AG04449 (cell line): ENCODE measurements at places on chromosomes 2 and 18.
A peak's percentile ranks its signal among the peaks of the same experiment; 100 is the strongest.

DNA sequence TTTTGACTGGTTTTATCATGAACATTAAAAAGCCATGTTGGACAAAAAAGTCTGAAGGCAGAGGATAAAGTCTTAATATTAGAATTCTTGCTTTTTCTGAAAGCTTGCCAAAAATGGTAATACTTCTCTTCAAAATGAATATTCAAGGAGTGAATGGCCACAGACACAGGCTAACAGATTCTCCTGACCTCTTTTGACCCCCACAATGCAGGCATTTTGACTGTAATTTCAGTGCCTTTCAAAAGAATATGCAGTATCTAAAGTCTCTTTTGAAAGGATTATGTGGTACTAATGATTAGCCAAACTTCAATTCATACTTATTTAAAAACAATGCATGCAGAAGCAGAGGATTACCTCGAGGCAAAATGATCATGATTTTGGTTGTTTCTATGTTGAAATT, 557.8 kb upstream of the GCFC2 start:
- no peak for DNase-seq

- DNase-seq, result peak; percentile 95
Observed at GRCh38 chr18:79484661-79485621, 89.2 kb downstream of the NFATC1 start.

GRCh38 chr2:74835831-74836674, 2.1 kb downstream of the HK2 start:
- DNase-seq, result no peak

- no peak for DNase-seq
Observed at GRCh38 chr18:41096504-41096903, 858.5 kb upstream of the PIK3C3 start.

GRCh38 chr2:65656160-65656718, 223.8 kb upstream of the SPRED2 start:
- DNase-seq, result no peak

GRCh38 chr2:214069254-214069653, 341.6 kb upstream of the VWC2L start:
- peak; percentile 70 for DNase-seq

DNA sequence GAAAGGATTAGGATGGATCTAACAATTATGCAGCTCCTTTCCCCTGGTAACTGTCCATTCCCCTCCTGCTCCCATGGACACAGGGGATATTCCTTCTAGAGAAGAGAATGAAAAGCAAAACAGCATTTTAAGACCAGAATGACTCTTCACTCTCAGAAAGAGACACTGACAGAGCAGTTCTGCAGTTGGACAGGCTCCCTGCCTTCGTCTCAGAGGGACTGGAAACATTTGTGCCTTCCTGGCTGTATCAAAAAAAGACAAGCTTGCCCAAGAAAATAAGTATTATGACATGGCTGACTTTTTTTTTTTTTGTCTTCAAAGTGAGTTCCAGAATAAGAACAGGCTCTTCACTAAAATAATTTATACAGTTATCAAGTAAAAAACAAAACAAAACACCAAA, 9.5 kb downstream of the PID1 start:
- no peak for DNase-seq

- DNase-seq, result no peak
Observed at GRCh38 chr18:305003-305501, 37.2 kb upstream of the THOC1 start.

DNA sequence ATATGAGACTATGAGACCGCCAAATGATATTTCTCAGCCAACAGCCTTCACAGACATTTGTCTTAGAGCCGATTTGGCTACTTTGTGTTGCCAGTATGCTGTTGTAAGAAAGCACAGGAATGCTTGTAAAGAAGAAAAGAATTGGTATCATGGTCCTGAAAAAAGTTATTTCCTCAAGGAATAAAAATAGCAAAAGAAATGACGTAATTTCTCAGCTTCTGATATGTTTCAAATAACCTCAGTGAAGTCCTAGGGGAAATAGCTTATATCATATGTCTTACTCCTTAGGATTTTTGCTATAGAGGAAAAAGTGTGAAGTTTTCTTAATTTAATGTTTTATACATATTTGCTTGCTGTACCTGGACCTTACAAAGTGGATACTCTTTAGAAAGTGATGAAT, 23.0 kb downstream of the SCN1A start:
- no peak for DNase-seq

DNA sequence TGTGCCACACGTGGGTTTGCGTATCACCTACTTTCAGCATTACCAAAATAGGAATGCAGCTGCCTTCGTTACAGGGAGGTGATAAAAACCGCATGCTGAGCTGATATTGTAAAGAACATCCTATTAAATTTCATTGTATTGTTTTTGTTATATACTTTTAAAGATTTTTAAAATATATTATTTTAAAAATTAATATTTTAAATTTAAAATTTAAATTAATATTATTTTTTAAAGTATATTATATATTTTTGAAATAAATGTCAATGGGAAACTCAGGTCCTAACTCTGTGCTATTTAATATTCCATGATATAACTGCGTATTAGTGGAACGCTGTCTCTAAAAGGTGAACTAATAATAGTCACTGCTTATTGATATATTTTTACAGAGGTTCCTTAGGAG, 51.2 kb downstream of the CTNNA2 start:
- DNase-seq, result no peak

- no peak for DNase-seq
Observed at GRCh38 chr18:43668866-43669265, 391.6 kb upstream of the SYT4 start.

DNA sequence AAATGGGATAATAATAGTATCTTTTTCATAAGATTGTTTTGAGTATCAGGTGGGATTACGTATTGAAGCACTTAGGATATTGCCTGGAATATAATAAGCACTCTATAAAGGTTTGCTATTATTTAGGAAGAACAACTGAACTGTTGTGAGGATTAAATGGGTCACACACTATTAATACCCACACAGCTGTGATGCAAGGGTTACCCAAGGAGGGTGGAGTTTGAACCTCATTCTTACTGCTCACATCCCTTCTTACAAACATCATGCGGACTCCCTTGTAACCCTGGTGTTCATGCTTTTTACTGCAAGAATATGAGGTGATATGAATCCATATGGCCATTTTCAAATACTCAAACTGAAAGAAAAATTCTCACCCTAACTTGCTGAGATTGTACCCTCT, 113.5 kb downstream of the KCTD1 start:
- no peak for DNase-seq

- no peak for DNase-seq
Observed at GRCh38 chr2:227717687-227718567, at the start of gene SLC19A3. Gene SLC19A3, minus strand, starts transcription at chr2:227718028. Its CDS starts 15,710 bp downstream, at chr2:227702318.

DNA sequence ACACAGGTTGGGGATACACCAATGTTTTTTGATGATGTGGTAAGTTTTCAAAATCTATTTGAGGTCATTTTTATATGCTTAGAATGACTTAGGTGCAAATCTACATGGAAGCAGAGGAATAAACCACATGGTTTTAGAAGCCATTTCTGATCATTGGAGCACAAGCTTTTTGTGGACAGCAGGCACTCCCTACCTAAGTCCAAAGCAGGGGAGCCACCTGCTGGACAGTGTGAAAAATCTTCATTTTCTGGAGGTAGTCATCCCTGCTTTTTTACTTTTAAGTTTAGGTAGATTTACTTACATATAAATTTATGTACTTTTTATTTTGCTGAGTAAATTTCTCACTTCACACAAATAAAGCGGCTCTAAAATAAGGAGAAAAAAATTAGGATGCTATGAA, 323.2 kb downstream of the PLCL1 start:
- no peak for DNase-seq

GRCh38 chr2:157898591-157898996, 22.5 kb upstream of the ACVR1 start:
- DNase-seq, result peak; percentile 34
